ENCODE measurements at places on chromosomes 3 and 15. TPM values are rescaled to one million over a fixed set of nuclear protein-coding genes. Genes with fewer than 3 reads are reported as not detected.

SPATA12 gene
- not detected for total RNA-seq

ZBED2 gene
- not detected for total RNA-seq

MESD gene
- 26.8 TPM for total RNA-seq

CD200 gene
- total RNA-seq = 4.6 TPM

CDHR4 gene
- total RNA-seq = not detected

AADAC gene
- 0.43 TPM for total RNA-seq
